Activated T-helper 17 cell treated with anti-CD3 and anti-CD28 coated beads, Interleukin-2, amount 50 U/mL, for 72 hours (primary cell): ENCODE measurements at places on chromosomes 16 and 17.

DNA sequence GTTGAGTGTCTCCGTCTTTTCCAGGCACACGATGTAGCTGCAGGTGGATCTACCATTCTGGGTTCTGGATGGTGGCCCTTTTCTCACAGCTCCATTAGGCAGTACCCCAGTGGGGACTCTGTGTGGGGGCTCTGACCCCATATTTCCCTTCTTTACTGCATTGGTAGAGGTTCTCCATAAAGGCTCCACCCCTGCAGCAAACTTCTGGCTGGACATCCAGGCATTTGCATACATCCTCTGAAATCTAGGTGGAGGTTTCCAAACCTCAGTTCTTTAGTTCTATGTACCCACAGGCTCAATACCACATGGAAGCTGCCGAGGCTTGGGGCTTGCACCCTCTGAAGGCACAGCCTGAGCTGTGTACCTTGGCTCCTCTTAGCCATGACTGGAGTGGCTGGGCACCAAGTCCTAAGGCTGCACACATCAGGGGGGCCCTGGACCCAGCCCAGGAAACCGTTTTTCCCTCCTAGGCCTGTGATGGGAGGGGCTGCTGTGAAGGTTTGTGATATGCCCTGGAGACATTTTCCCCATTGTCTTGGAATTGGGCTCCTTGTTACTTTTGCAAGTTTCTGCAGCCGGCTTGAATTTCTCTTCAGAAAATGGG, 14.0 kb downstream of the ABCC1 start:
- H3K27ac ChIP-seq = peak overlapping the region; percentile 95
- no peak for ATAC-seq
- H3K36me3 ChIP-seq = peaks cover 58% of the 10 kb centered on the region
- peak overlapping the region; percentile 85 for H3K4me3 ChIP-seq

DNA sequence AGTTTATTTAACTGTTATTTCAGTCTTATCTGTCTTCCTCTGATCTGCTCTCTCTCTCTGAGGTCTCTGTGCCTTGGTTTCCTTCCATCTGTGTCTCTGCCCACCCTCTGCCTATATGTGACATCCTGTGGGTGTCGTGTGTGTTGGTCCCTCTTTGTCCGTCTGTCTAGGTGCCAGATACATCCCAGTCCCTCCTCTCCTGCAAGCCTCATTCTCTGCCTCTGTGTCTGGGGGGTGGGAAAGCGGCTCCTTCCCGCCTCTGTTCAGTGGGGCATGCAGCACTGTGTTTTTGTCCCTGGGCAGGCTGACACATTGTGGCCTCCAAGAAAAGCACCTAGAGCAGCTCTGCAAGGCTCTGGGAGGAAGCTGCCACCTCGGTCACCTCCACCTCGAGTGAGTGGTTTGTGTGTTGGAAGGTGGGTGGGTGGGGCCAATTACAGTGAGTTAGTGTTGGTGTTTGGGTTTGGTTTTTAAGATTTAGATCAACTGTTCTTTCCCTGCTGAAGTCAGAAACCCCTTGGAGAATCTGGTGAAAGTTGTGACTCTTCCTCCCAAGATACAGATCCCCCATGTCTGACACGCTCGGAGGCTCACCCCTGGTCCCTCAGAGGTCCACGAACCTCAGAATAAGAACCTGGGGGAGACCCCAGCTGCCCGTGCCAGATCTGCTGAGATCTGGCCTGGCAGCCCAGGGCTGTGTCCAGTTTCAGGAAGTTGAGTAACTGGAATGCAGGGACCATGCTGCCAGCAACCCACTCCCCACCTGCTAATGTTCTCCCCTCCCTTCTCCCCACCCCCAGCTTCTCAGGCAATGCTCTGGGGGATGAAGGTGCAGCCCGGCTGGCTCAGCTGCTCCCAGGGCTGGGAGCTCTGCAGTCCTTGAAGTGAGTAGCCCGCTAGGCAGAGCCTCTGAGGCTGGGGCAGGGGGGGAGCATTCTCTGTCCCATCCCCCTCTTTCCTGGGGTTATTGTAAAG, 50.9 kb upstream of the CPNE2 start:
- H3K27me3 ChIP-seq = no peaks in the 10 kb centered on the region
- peak overlapping the region; percentile 99 for H3K27ac ChIP-seq
- peaks cover 94% of the 10 kb centered on the region for H3K36me3 ChIP-seq
- H3K4me1 ChIP-seq = peaks cover 57% of the 10 kb centered on the region
- peak overlapping the region; percentile 84 for H3K4me3 ChIP-seq
- ATAC-seq = peak; percentile 81

GRCh38 chr17:57110579-57111325, 25.7 kb downstream of the AKAP1 start:
- H3K27me3 ChIP-seq = no peaks in the 10 kb centered on the region
- no peak for ATAC-seq
- H3K4me1 ChIP-seq = no peaks in the 10 kb centered on the region
- no peak overlapping the region for H3K27ac ChIP-seq
- peaks cover 59% of the 10 kb centered on the region for H3K36me3 ChIP-seq
- H3K4me3 ChIP-seq = no peak overlapping the region

- ATAC-seq = no peak
- no peaks in the 10 kb centered on the region for H3K36me3 ChIP-seq
- no peak overlapping the region for H3K4me3 ChIP-seq
- H3K27me3 ChIP-seq = peaks cover 12% of the 10 kb centered on the region
- no peak overlapping the region for H3K27ac ChIP-seq
These were observed 31.7 kb upstream of the MYH10 start for GRCh38 chr17:8662076-8662831.

GRCh38 chr17:44382917-44383316, 6.5 kb downstream of the ITGA2B start:
- H3K4me1 ChIP-seq = peaks cover 6% of the 10 kb centered on the region
- H3K4me3 ChIP-seq = no peak overlapping the region
- H3K27me3 ChIP-seq = peaks cover 12% of the 10 kb centered on the region
- H3K27ac ChIP-seq = no peak overlapping the region
- no peak for ATAC-seq
- H3K36me3 ChIP-seq = no peaks in the 10 kb centered on the region

GRCh38 chr16:87806641-87807546, 41.1 kb upstream of the KLHDC4 start:
- H3K4me1 ChIP-seq = peaks cover 9% of the 10 kb centered on the region
- peak overlapping the region; percentile 88 for H3K27ac ChIP-seq
- H3K4me3 ChIP-seq = peak overlapping the region; percentile 79
- H3K27me3 ChIP-seq = peaks cover 3% of the 10 kb centered on the region

DNA sequence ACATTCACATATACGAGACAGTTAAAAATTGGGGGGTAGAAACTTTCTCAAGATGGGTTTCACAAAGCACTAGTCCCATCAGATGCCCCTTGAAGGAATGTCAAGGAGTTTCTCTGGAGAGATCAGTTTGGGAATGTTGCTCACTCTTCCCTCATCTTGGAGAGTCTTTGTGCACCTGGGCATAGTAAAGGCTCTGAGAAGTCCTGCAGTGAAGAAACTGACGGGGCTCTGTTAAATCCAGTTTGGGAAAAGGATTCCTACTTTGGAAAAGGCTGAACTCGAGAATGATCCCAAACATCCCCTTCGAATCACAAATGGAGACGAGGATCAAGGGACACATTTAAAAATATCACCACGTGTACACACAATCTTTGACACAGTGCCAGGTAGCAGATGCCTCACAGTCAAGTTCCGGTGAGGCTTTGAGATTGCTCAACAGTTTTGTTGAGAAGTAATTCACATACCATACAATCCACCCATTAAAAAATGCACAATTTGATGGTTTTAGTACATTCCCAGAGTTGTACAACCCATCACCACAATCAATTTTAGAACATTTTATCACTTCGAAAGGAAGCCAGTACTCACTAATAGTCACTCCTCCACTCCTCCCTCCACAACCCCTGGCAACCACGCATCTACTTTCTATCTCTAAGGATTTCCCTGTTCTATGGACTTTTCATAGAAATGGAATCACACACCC, 203.4 kb upstream of the FOXF1 start:
- peaks cover 11% of the 10 kb centered on the region for H3K27me3 ChIP-seq
- H3K4me1 ChIP-seq = no peaks in the 10 kb centered on the region
- H3K27ac ChIP-seq = no peak overlapping the region
- no peaks in the 10 kb centered on the region for H3K36me3 ChIP-seq

DNA sequence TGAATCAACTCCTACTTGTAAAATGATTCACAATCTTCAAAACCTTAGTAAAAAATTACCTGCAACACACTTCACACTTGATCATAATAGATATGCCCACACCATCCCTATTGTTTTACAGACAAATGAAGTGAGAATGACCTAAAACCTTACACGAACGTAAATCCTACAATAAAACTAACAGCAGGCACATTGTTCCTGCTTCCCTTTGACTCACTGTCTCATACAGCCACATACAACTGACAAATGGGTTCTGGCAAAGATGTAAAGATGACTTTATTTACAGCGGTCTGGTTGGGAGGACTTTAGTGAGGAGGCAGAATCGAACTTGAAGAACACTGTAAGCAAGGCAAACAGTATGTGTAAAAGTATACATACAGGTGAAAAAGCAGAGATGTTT, 188.7 kb downstream of the MYO1D start:
- no peak for ATAC-seq
- no peak overlapping the region for H3K27ac ChIP-seq
- no peaks in the 10 kb centered on the region for H3K27me3 ChIP-seq
- no peaks in the 10 kb centered on the region for H3K4me1 ChIP-seq

- no peaks in the 10 kb centered on the region for H3K4me1 ChIP-seq
- no peak overlapping the region for H3K27ac ChIP-seq
- no peak for ATAC-seq
- no peaks in the 10 kb centered on the region for H3K27me3 ChIP-seq
These were observed 304.6 kb downstream of the ABCC12 start for GRCh38 chr16:47851146-47851545.

DNA sequence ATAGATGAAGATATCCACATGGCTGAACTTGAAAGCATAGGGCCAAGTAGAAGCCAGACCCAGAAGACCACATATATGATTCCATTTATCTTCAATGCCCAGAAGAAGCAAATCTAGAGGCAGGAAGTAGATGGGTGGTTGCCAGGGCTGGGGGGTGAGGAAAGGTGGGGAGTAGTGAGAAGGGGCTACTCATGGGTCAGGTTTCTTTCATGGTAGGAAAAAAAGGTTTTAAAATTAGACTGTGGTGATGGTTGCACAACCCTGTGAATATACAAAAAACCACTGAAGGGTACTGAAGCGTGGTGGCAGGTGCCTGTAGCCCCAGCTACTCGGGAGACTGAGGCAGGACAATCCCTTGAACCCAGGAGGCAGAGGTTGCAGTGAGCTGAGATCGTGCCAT, 5.4 kb downstream of the CD2BP2 start:
- H3K36me3 ChIP-seq = peaks cover 60% of the 10 kb centered on the region
- peaks cover 18% of the 10 kb centered on the region for H3K4me1 ChIP-seq
- peak overlapping the region; percentile 87 for H3K27ac ChIP-seq
- H3K27me3 ChIP-seq = no peaks in the 10 kb centered on the region
- no peak for ATAC-seq

GRCh38 chr17:47914306-47914948, 18.4 kb downstream of the SP2 start:
- ATAC-seq = no peak
- H3K36me3 ChIP-seq = peaks cover 47% of the 10 kb centered on the region

- no peaks in the 10 kb centered on the region for H3K27me3 ChIP-seq
- H3K36me3 ChIP-seq = peaks cover 96% of the 10 kb centered on the region
- H3K4me1 ChIP-seq = peaks cover 5% of the 10 kb centered on the region
- ATAC-seq = no peak
These were observed 59.1 kb upstream of the CLEC18B start for GRCh38 chr16:74480150-74481029.

DNA sequence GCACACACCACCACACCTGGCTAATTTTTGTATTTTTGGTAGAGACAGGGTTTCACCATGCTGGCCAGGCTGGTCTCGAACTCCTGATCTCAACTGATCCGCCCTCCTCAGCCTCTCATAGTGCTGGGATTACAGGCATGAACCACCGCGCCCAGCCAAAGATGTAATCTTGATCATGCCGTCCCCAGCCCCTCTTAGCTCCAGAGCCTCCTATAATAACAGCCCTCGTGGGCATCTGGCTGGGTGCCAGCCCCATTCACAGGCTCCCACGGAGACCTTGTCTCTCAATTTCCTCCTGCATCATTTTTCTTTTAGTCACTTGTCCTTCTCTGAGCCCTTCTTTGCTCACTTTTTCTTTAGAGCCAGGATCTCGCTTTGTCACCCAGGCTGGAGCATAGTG, 94.2 kb downstream of the KATNIP start:
- ATAC-seq = no peak
- no peak overlapping the region for H3K4me3 ChIP-seq
- no peaks in the 10 kb centered on the region for H3K27me3 ChIP-seq
- H3K36me3 ChIP-seq = no peaks in the 10 kb centered on the region
